Effector memory CD4-positive, alpha-beta T cell (primary cell): ENCODE measurements at places on chromosomes 3 and 15.

- no peak for DNase-seq
Observed at GRCh38 chr3:42667523-42668412, 14.3 kb downstream of the ZBTB47 start.

DNA sequence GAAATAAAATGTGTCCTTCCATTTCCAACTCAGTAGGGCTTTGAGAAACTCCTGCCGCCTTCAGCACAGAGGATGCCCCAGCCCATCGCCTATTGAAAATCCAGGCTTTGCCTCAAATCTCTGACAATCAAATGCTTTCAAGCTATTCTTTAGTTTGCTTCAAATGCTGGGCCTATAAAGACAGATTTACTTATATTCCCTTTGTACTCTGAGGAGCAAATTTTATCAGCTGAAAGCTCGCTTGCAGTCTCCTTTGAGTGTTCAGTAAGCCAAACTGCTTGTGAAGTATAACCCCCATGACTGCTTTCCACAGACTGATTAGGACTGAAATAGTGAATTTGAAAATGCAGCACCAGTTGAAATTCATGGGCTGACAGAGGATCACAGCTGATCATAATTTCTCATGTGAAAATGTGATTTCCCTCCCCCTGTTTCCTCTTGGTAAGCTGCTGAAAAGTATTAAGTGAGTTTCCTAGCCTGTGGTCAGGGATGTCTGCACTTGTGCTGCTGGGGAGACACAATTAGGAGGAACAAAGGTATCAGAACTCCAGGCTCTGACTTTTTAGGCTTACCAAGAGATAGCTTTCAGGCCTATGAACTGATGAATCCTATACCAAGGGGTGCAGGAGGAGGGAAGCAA lies 563.4 kb upstream of the TGFBR2 start:
- DNase-seq, result no peak

DNA sequence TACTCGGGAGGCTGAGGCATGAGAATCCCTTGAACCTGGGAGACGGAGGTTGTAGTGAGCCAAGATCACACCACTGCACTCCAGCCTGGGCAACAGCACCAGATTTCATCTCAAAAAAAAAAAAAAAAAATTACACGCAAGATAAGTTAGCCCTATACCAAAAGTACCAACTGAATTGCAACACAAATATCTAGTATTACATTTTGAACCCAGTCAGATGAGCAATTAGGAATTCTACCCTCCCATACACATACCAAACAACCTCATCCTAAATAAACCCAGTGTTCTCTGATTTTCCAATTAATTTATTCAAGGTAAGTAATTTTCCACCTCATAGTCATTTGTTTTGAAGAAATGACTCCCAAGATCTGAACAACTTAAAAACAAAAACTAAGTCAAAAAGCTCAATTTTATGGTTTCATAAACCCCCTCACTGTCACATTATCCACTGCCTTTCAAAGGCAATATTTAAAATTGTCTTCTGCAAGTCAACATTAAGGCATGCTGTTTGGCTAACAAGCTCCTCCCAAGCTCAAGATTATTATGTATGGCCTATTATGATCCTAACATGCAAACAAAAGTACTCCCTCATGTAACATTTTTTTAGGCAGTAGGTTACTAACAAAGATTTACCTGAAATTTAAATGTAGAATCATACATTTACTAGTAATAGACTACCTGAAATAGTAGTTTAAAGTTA lies 4.5 kb downstream of the RAF1 start:
- DNase-seq, result no peak

GRCh38 chr15:41967506-41968206 lies 4.7 kb downstream of the EHD4 start:
- no peak for DNase-seq

DNA sequence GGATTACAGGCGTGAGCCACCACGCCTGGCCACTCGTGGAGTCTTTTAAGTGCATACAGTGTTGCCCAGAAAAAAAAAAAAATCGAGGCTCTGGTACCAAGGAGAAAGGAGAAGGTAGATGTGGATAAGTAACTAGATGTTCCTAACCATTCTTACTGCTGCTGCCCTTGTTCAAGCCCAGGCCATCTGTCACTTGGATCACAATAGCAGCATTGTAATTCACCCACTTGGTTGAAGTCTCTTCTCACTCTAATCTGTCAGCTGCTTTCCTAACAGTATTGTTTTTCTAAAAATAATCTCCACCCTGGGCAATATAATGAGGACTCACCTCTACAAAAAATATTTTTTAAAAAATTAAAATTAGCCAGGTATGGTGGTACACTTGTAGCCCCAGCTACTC lies 58.0 kb upstream of the CRTC3 start:
- DNase-seq, result no peak

- DNase-seq, result no peak
Observed at GRCh38 chr3:6120786-6121185, 740.1 kb upstream of the GRM7 start.

DNA sequence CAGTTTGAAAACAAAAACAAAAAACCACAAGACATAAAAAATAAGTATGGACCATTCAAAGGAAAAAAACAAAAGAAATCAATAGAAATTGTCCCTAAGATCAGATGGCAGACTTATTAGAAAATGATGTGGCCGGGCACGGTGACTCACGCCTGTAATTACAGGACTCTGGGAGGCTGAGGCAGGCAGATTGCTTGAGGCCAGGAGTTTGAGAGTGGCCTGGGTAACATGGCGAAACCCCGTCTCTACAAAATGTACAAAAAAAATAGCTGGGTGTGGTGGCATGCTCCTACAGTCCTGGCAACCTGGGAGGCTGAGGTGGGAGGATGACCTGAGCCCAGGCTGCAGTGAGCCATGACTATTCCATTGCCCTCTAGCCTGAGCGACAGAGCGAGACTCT lies 16.6 kb downstream of the SPCS1 start:
- DNase-seq, result no peak

DNA sequence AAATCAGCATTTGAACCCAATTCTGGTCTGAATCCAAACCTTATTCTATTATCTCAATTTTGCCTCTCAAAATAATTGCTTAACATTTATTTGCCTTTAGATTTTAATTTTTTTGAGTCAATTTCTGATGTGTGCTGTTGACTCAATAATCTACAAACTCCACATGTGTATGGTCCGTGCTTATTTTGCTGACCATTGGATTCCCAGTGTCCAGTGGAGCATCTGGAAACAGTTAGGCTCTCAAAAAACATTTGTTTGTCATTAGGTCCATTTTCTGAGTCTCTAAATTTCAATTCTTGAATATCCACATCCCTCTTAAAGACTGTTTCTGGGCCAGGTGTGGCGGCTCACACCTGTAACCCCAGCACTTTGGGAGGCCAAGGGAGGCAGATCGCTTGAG lies 19.2 kb upstream of the MYZAP start:
- no peak for DNase-seq

DNA sequence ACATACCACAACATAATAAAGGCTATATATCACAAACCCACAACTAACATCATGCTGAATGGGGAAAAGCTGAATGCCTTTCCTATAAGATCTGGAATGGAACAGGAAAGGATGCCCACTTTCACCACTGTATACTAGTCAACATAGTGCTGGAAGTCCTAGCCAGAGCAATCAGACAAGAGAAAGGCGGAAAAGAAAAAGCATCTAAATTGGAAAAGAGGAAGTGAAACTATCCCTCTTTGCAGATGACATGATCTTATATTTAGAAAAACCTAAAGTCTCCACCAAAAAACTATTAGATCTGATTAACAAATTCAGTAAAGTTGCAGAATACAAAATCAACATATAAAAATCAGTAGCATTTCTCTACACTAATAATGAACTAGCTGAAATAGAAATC lies 14.6 kb upstream of the PIK3CA start:
- no peak for DNase-seq

GRCh38 chr15:60006203-60006862 lies 2.2 kb downstream of the FOXB1 start:
- DNase-seq, result peak; percentile 38

- DNase-seq, result peak; percentile 44
Observed at GRCh38 chr3:141876891-141877621, 613 bp downstream of the ATP1B3 start.

- no peak for DNase-seq
Observed at GRCh38 chr3:171556148-171556547, 95.9 kb upstream of the TNIK start.

DNA sequence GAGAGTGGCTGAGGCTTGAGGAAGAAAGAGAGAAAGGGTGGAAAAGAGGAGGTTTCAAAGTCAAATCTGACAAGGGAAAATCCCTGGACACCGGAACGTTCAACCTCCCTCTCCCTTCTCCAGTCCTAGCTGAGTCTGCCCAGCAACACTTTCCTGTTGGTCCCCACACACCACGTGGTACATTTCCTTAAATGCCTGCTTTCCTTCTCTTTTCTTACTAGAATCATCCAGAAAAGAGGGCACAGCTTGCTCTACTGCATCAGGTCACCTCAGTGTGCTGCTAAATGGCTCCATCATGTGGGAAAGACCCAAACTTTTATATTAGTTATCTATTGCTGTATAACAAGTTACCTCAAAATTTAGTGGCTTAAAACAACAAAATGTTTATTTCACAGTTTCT lies 181.2 kb downstream of the NECTIN3 start:
- no peak for DNase-seq

- DNase-seq, result no peak
Observed at GRCh38 chr3:50369012-50369670, 9.8 kb upstream of the TMEM115 start.

GRCh38 chr3:182116386-182116785 lies 404.7 kb downstream of the SOX2 start:
- no peak for DNase-seq
